EL (cell line): ENCODE measurements at places on chromosomes 12 and 14.

- no peak for DNase-seq
Observed at GRCh38 chr12:104533134-104533533, 76.4 kb downstream of the CHST11 start.

GRCh38 chr14:25472700-25473099 lies 422.8 kb upstream of the STXBP6 start:
- DNase-seq: no peak

- no peak for DNase-seq
Observed at GRCh38 chr14:87082917-87083316, 910.1 kb downstream of the GALC start.

DNA sequence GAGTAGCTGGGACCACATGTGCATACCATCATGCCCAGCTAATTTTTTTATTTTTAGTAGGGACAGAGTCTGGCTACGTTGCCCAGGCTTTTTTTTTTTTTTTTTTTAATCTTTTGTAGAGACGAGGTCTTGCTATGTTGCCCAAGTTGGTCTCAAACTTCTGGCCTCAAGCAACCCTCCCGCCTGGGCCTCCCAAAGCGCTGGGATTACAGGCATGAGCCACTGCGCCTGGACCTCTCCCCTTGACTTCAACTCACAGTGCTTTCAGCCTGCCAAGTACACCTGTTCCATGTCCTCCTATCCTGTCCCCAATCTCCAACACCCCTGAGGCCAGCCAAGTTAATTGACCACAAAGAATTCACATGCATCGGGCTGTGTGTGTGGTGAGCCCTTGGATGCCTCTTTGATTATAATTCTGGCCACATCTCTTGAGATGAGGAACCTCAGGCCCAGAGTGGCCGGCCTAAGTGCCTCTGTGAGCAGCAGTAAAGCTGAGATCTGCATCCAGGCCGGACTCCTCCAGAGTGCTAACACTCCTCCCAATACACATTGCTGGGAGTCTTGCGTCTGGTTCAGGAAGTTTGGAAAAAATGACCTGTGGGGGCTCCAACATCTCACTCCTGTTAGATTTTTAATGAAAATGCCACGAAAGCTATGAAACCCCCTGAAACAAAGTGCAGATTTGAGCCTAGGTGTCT lies 6.8 kb downstream of the RAB35 start:
- DNase-seq: no peak

- peak; percentile 62 for DNase-seq
Observed at GRCh38 chr12:114396153-114396868, 9.6 kb downstream of the TBX5 start.

- no peak for DNase-seq
Observed at GRCh38 chr12:70966046-70966445, 45.5 kb upstream of the PTPRR start.

DNA sequence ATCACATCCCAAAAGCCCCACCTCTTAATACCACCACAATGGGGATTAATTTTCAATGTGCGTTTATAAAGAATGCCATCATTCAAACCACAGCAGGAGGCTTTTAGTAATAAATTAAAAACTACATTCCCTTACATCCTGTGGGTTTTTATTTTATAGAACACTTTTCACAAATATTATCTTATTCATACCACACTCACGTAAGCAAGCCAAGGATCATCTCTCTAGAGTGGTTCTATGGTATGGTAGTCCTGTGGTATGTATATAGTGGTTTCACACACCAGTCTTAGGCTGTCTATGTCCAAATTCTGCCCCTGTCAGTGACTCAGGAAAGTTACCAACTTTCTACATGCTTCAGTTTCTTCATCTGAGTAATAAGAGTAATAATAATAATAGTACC lies 100.2 kb downstream of the GALC start:
- no peak for DNase-seq

DNA sequence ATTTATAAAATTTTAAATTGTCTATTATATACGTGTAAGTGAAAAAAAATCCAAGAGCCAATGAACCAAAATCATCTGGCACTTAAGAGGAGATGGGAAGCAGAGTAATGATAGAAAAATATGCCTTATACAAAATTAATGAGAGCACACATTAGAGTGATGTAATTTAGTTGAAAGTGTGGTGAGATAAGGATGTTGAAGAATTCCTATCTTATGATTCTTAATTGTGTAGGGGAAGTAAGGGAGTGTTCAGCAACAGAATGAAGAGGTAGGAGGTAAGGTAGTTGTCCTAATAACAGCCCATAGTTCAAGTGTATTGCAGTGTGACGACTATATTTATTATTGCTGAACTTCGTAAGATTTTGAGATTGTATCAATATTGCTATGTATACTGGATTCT lies 843.4 kb upstream of the FLRT2 start:
- DNase-seq: no peak

DNA sequence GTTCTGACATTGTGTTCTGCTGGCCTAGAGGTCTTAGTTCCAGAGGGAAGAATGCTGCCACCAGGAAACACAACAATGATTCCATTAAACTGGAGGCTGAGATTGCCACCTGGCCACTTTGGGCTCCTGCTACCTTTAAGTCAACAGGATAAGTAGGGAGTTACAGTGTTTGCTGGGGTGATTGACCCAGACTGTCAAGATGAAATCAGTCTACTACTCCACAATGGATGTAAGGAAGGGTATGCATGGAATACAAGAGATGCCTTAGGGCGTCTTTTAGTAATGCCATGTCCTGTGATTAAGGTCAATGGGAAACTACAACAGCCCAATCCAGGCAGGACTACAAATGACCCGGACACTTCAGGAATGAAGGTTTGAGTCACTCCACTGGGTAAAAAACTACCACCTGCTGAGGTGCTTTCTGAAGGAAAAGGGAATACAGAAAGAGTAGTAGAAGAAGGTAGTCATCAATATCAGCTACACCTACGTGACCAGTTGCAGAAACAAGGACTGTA lies 852.6 kb downstream of the LRFN5 start:
- no peak for DNase-seq
